ENCODE measurements at places on chromosomes 12 and 14.

GRCh38 chr12:46366771-46367170 lies 5.8 kb downstream of the SLC38A2 start:
- DNase-seq = no peak

DNA sequence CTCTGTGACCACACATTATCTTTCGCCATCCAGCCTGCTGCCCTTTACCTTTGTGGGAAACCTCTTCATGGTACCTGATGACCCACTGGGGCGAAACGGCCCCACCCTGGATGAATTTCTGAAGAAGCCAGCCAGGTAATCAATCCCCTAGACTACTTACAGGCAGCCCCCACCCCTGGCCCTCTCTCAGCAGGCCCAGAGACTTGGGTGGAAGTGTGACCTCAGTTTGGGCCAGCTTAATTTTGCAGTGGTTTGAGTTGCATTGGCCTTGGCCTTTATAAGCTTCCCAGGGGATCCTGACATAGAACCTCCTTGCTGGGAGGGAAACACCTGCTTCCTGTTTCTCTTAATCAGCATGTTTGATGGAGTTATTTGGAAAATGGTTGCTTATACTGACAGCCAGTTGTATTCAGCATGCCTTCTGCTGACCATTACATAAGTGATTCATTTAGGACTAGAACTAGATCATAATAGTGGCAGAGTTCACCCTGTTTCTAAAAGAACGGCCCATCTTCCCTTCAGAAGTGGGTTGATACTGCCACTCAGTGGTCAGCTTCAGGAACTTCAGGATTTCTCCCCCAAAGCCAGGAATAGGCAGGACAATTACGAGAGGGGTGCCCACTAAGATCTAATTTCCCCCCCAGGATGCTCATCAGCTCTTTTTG lies 6.1 kb downstream of the SDR39U1 start:
- DNase-seq = no peak

DNA sequence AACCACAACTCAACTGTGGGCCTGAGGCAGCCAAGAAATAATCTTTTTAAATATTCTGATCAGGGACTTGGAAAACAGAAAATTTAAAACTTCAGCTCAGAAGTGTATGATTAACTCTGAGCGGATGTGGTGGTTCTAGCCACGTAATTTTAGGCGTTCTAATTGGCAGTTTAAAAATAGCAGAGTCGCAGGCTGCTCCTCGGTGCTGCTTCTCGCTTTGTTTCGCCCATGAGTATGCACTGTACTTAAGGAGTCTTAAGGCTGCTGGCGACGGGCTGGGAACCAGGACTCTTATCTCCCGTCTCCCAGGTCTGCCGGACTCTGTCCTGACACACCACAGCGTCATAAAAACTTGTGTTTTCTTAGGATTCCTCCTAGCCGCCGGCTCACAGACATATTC lies 113.4 kb upstream of the PELI2 start:
- DNase-seq = no peak

DNA sequence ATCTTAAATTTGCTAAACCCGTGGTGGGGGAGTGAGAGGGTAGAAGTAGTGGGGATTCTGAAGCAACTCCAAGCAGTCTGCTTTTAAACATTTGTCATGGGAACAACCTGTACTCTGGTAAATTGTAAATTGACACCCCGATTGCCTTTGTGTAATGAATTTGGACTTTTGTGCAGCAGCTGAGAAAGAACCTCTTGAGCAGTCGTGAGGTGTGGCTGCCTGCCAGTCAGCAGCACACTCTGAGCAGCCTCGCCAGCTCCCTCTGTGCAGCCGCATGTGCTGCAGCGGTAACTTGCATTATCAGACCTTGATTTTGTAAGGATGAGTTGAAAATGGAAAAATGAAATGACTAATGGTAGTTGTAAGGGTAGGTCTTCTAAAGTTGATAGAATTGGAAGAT lies 74.3 kb downstream of the SUSD6 start:
- no peak for DNase-seq

DNA sequence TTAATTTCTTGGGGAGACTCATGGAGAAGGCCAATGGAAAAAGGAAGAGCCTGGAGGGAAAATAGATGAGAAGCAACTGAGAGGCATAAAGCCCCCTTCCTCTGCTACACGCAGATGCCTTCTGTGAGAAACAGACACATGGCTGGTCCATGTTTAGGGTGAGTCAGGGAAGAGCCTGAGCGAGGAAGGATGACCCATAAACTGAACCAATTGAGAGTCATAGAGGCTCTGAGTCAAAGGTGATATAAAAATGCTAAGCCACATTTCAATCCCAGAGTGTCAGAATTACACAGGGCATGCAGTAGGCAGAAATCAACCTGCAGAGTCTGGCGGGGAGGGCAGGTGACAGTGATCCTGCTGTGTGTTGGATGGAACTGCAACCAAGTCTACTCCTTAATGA lies 30.1 kb upstream of the NEDD1 start:
- DNase-seq = no peak

GRCh38 chr14:74978416-74978947 lies 23.1 kb upstream of the PGF start:
- no peak for DNase-seq

- no peak for DNase-seq
Measured at GRCh38 chr12:123150275-123150743, 581 bp downstream of the PITPNM2 start.

- no peak for DNase-seq
Measured at GRCh38 chr12:96822641-96823040, 84.4 kb upstream of the NEDD1 start.

DNA sequence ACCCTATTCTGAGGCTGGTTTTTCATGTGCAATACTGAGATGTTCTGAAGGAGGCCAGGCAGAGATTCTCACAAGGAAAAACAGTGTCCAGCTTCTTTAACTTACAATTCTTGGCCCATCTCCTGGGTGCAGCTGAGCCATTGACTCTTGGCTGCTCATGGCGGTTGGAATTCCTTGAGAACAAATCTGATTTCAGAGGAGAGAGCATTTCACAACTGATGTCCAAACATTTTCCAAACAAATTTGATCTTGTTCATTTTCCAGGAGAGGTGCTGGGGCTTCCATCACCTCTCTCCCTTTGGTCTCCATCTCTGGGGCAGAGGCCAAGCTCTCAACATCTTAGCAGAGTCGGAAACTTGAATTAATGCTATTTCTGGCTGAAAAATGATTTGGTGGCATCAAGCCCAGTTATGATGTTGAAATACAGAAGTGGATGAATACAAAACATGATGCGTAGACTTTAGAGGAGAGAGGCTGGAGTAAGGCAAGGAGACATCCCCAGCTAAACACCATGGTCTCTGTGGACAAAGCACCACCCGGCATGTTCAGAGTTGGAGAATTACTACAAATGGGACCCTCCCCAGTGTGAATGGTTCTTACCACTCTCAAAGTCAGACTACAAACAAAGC lies 593.0 kb downstream of the VRK1 start:
- DNase-seq = no peak

- DNase-seq = no peak
Measured at GRCh38 chr12:104721936-104722335, 236.2 kb downstream of the SLC41A2 start.

- no peak for DNase-seq
Measured at GRCh38 chr12:68800294-68800693, 7.7 kb upstream of the MDM2 start.

- DNase-seq = no peak
Measured at GRCh38 chr14:21089271-21089670, 9.2 kb downstream of the ZNF219 start.

DNA sequence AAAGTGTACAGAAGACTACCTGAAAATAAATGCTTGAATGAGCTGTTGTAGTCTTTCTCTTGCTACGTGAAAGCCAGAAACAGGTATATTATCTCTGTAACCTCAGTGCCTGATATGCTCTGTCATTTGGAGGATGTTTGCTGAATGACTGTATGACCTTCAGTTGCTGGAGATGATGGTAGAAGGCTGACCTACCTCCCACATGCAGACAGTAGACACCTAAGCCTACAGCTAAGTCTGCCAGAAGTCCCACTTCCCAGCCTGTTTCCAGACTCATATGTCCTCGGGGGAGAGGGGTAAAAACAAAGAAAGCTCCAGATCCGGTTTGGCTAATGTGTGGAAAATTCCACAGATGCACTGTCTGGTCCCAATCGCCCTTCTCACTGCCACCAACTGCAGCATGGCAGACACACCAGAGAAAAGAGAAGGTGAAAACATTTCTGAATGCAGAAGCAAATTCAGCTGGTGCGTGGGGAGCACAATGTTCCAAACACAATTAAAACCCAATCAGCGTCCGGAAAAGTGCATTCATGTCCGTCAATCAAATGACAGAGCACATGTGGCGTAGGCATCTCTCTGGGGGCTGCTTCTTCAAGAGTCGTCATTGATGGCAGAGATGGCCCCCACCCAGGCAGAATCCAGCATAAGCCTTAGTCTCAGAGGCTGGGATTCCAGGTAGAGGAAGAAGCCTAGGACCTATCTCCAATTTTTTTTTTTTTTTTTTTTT lies 76.3 kb upstream of the TBX3 start:
- DNase-seq = no peak

GRCh38 chr12:57213763-57214397 lies 2.7 kb upstream of the NXPH4 start:
- DNase-seq = no peak

DNA sequence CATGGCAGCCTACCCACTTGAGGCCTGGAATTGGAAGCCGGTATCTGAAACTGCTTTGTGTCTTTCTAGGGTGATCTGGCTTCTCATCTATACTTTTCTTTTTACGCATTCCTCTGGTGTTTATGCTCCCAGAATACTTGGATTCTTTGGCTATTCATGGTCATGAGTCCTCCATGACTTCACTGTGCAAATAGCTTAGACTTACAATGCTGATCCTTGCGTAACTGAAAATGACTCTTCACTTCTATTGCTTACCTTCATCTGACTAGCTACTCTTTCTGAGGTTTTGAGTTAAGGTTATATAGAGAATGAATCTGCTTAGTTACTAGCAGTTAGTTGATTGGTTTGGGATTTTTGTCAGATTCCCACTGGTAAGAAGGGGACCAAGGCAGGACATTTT lies 121.7 kb upstream of the NOVA1 start:
- no peak for DNase-seq

DNA sequence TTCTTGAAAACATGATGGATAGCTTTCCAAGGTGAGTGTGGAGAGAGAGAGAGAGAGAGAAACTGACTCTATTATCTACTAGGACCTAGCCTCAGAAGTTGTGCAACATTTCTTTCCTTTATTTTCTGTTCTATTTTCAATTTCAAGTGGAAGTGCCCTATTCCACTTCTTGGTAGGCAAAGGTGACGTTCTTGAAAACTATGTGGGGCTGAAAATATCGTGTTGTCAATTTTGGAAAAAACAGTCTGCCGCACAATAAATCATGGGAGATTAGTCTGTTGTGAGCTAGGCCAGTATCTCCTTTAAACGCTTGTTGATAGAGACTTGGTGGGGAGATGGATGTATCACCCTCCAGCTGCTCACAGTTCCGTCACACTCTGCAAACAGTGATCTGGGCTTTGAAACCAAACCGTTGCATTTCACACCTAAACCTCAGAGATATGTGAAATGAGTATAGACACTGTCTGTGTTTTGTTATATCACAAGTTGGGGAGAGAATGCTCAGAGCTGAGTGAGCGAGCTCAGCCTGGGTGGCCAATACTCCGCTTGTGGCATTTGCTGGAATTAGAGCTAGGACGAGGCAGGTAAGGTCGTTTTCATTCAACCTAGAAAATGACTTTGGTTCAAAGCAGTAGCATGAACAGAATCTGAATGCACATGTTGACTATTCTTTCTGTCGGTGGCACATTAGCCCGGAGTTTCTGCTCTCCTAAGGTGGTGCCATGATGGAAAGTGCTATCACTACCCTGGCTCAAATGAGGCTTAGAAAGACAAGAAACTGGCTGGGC lies 75.1 kb upstream of the ST8SIA1 start:
- no peak for DNase-seq

Data from NCI-H1417 treated with DMSO at 0.1 percent for 48 hours (cell line).